ENCODE measurements at places on chromosomes 2 and 18.

DNA sequence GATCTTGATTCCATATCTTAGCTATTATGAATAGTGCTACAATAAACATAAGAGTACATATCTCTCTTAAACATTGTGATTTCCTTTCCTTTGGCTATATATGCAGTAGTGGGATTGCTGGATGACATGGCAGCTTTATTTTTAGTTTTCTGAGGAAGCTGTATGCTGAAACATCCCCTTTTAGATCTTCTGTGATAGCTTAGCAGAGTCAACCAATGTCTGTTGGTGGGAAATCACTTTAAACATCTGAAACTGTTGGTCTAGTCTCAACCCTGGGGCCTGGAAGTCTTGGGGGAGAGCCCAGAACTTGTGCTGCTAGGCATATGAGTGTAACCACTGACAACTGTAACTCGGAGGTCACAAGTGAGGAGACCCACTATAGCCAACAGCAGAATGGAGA, 378.6 kb upstream of the SLC14A2 start:
- DNase-seq, result no peak

GRCh38 chr18:4207383-4207985, 247.6 kb downstream of the DLGAP1 start:
- no peak for DNase-seq

DNA sequence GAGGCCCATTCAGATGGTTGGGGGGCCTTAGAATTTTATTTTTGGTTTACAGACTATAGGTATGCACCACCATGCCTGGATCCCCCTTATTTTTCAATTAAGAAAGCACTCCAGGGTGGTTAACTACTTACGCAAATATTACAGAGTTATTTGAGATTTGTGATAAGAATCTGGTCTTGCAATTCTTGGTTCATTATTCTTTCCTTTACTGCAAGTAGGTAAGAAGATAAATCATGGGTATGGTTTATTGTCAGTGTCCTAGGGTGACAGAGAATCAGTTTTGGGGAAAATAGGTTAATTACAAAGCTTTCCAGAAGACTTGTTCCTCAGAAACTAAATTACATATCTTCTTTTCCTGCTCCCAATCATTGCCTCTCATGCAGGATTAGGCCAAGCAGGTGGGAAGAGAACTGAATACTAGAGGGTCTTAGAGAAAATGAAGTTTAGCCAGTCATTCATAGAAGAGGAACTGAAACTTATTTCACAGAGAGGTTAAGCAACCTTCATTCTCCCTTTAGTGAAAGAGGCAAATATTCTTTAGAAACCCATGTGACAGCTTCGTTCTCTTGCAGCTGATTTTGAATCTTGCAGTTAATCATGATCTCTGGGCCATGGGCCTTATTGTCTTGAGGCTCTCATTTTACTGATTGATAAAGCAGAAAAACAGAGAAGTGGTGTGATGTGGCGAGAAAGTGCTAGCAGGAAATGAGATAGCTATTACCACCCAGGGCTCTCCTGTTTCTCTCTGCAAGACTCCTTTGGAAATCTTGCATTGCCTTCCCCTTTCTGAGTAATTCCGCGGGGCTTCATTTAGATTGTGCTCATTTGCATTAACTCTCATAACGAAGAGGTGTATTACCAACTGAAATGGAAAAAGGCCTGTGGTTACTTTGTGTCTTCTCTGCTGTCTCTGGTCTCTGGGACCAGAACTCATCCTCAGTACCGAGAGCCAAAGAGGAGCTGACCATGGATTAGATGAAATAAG, 44.8 kb upstream of the ARHGAP25 start:
- no peak for DNase-seq

- no peak for DNase-seq
These were observed 125.4 kb downstream of the OSBPL1A start for GRCh38 chr18:24272229-24272525.

DNA sequence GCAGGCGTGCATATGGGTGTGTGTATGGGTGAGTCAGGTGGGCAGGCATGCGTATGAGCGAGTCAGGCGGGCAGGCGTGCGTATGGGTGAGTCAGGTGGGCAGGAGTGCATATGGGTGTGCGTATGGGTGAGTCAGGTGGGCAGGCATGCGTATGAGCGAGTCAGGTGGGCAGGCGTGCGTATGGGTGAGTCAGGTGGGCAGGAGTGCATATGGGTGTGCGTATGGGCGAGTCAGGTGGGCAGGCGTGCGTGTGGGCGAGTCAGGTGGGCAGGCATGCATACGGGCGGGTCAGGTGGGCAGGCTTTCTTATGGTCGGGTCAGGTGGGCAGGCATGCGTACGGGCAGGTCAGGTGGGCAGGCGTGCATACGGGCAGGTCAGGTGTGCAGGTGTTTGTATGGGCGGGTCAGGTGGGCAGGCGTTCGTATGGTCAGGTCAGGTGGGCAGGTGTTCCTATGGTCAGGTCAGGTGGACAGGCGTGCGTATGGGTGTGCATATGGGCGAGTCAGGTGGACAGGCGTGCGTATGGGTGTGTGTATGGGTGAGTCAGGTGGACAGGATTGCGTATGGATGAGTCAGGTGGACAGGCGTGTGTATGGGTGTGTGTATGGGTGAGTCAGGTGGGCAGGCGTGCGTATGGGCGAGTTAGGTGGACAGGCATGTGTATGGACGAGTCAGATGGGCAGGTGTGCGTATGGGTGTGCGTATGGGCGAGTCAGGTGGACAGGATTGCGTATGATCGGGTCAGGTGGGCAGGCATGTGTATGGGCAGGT, 28.7 kb upstream of the KLF11 start:
- DNase-seq, result no peak

- peak; percentile 64 for DNase-seq
These were observed 23.6 kb downstream of the FZD5 start for GRCh38 chr2:207746131-207746530.

DNA sequence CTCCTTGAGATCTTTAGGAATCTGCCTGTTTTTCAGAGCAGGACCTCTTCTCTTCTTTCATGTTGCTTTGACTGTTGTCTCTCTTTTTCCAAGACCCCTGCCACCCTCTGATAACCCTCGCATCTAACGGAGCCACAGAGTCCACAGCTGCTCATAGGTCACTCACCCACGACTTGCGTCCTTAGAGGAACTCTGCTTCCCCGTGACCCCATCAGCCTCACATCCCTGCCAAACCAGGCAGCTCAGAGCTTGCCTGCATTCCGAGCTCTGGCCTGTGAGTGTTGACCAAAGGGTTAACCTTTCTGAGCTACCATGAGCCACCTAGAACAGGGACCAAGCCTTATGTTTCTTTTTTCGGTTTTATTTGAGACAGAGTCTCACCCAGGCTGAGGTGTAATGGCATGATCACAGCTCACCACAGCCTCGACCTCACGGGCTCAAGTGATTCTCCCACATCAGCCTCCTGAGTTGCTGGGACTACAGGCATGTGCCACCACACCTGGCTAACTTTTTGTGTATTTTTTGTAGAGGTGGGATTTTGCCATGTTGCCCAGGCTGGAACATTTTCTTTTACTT, 36.4 kb downstream of the CABLES1 start:
- no peak for DNase-seq

- peak; percentile 98 for DNase-seq
These were observed 60.8 kb upstream of the GLS start for GRCh38 chr2:190819840-190820301.

- no peak for DNase-seq
These were observed 128.3 kb upstream of the FSIP2 start for GRCh38 chr2:185610301-185610700.

DNA sequence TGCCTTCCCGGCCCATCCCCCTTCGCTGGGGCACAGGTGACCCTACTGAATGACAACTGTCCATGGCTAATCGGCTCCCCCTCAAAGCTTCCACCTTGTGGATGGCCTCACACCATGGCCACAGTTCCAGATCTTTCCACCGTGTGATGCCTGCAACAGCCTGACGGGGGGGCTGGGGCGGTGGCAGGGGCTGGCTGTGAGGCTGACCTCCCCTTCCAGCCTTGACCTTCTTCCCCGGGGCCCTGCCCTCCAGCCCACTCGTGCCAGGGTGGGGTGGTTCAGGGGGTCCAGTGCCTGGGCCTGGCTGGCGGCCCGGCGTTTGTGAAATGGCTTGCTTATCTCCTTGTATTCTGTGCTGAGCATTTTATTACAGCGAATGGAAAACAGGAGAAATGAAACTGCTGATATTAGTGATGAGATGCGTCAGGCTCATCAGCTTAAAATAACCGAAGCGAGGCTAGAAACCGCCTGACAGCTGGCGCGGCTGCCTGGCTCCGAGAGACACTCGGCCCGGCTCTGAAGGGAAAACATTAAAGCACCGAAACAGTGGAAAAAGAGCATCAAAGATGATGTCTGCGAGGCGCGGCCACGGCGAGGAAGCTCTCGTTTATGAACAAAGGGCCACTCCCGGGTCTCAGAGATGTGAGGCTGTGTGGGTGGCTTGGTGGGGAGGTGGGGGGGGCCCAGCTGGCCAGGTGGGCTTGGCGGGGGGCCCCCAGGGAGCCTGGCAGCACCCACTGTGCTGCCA, 916 bp upstream of the PDCD1 start:
- DNase-seq, result peak; percentile 67

- DNase-seq, result no peak
These were observed 24.3 kb upstream of the BOK start for GRCh38 chr2:241534293-241534692.

- peak; percentile 52 for DNase-seq
These were observed 134.5 kb downstream of the NAPG start for GRCh38 chr18:10660179-10660884.

DNA sequence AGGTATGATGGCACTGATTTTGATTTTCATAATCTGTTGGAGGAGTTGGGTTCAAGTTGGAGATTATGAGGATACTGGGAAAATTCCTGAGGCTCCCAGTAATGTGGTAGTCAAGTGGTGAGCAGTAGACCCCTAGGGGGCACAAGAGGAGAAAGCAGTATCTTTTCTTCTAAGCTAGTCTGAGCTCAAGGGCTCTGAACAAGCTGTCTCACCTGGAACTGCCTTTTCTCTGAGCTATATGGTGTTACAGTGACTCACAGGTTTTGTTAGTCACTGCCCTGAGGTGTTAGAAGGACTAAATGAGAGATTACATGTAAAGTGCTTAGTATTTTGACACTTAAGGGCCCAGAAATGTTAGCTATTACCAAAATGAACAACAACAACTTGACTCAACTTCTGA, 42.2 kb downstream of the CD302 start:
- DNase-seq, result peak; percentile 58

DNA sequence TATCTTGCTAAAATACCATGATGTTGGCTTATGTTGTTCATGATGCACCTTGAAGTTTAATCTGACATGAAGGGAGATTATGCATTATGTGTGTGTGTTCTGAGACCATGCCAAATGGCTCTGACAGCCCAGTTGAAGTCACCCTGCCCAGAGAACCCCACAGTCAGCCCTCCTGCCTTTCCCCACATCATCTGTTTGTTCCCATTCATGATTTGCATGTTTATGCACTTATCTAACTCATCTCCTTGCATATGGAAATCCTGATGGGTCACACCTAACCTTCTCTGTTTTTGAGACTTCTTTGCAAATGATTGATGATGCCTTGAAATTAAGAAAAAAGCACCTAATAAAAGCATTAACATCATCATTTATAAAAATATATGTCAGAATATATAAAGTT, 752.2 kb downstream of the GALR1 start:
- no peak for DNase-seq

DNA sequence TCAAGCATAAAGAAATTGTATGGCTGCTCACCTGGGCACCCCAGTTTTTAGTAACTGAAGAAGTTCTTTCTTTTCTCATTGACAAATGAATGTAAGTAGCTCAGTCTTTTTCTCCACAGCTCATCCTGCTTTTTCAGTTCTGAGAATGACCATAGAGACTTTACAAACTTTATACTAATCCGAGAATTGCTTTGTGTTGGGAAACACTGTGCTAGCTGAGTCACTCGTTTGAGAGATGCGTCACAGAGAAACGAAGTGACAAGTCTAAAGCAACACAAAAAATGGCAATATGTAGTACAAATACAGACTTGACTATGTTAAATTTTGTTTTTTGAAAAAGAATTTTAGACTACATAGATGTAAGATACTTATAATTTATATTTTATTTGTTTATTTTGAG, 9.0 kb downstream of the LRRTM4 start:
- peak; percentile 61 for DNase-seq

- peak; percentile 70 for DNase-seq
These were observed 374.2 kb upstream of the ID2 start for GRCh38 chr2:8307606-8308180.

DNA sequence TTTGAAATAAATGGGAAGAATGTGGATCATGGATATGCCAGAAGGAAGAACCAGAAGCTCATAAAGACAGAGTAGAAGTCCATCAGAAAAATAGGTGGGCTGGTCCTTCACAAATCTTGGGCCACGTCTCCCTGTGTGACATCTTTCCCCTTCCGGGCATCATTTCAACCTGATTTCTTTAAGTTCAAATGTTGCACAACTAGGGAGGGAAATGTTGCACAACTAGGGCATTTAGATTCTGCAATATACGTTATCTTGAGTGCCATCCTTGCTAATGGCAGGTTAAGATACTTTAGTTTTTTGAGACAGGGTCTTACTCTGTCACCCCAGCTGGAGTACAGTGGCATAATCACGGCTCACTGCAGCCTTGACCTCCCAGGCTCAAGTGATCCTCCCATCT, 129.6 kb downstream of the CERS6 start:
- peak; percentile 22 for DNase-seq

DNA sequence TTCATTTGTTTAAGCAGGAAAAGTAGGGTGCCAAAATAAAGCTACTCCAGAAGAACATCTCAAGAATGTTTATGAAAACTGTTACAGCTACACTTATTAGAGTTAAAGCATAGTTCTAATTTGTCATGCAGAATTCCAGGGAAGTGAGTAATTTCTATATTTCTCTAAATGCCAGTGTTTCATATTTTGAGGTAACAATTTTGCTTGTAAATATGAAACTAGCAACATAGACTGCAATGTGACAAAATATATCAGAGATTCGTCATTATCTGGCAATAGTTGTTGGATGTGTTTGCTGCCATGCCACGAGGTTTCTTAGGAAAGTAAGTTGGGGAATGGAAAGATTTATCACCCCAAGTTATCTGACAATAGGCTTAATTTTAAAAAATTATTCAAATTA, 424.1 kb upstream of the ZEB2 start:
- DNase-seq, result peak; percentile 61

DNA sequence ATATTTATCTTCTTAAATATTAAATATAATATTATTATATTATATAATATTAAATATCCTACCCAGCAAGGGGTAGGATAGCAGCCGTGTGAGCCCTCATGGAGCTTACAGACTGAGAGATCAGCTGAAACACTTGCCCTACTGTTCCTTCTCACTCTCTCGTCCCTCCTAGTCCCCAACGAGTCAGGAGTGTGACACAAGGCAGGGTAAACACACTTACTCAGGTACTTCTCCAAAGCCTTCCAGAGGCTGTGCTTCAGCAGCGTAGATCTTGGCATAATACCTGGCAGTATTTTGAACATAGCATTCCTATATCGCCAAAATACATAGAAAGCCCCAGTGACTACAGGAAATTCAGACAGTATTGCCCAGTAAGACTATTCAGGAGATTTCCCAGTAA, 114.1 kb downstream of the ALPK2 start:
- DNase-seq, result no peak

GRCh38 chr2:70834881-70835280, 735 bp downstream of the CD207 start:
- DNase-seq, result no peak

- peak; percentile 39 for DNase-seq
These were observed 6.9 kb downstream of the ZNF24 start for GRCh38 chr18:35337286-35337685.

All from amniotic epithelial cell (primary cell).